Activated T-helper 1 cell treated with anti-CD3 and anti-CD28 coated beads, Interleukin-12 subunit alpha, Interleukin-12 subunit beta, Interleukin-2, Interleukin-4 antibody, amounts not matched to agents 30 ng/mL and 10 ng/mL and 1 ng/mL, durations not matched to agents 14 hours and 24 hours and 36 hours (primary cell): ENCODE measurements at places on chromosomes 4 and X. TPM values are rescaled to one million over a fixed set of nuclear protein-coding genes. Genes with fewer than 3 reads are reported as not detected.

DNA sequence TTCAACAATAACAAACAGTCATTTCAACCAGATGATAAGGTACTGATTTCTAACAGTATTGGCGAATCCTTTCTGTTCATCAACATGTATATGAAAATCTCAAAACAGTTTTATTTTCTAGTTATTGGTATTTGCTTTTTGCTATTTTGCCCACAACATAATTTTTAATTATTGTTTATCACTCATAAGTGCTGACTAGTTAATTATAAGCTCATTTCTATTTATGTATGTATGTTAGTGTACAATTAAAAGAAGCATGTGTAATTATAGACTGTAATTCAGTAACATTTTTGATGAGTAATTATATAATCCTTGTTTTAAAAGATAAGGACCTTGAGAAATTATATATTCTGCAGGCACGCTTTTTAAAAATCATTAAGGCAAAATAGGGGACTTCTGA, 67.2 kb upstream of the NPNT start:
- no peak for DNase-seq

DNA sequence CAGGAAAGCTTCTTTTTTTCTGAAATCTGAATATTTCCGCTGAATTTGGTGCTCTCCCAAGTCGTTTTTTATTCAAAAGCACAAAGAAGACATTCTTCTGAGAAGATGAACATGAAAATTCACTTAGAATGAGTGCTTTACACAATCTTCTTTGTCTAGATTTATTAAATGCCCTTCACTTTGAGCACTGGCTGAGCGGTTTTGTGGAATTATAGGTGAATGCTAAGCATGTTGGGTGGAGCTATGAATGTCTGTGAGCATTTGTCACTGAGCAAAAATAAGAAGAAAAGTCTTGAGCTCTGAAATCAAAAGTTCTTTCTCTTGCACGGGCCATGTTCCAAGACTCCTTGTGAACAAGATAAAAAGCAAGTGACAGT, 13.1 kb downstream of the GASK1B start:
- DNase-seq = no peak

REPS2 gene
- not detected in 2 replicates for total RNA-seq

DNA sequence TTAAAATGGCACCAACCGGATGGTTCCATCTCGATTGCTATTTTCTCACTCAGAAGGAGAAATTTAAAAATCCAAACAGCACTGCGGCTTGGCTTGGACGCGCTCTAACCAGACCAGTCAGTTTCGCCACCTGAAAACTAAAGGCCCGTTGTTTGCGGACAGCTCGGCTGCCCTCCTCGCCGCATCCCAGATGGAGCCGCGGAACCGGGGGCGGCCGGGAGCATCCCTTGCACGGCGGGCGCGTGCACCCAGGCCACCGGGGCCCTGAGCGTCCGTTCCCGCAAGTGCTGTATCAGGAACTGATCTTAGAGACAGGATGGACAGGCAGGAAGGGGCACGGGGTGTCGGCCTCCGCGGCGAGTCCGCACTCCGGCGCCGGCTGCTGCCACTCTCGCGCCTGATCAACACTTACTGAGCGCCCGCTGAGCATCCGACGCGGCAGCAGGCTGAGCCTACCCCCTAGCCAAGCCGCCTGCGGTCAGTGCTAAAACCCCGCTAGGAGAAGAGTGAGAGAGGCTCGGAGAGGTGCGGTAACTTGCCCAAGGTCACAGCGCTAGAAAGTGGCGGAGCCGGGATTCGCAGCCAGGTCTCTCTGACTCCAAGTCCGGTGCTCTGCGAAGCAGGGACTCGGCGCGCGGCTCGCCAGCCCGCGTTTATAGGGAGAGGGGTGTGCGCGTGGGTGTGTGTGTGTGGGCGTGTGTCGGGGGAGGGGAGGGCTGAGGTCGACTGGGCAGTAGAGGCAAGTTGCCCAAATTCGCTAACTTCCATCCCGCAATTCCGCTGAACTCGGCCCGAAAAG, at the start of gene CITED1:
Gene CITED1, minus strand, starts transcription at position 629 of the 799 bp plus-strand sequence. CDS start 3,045 bp downstream, outside the sequence.
- DNase-seq = no peak

SPIN2B gene
- 12.1 and 12.7 TPM in 2 replicates for total RNA-seq

FUNDC2 gene
- 74.1 and 79.1 TPM in 2 replicates for total RNA-seq

KIF4A gene
- total RNA-seq = 18.7 and 19.4 TPM in 2 replicates

GRCh38 chr4:156949373-156949814, 22.2 kb downstream of the PDGFC start:
- no peak for DNase-seq

DNA sequence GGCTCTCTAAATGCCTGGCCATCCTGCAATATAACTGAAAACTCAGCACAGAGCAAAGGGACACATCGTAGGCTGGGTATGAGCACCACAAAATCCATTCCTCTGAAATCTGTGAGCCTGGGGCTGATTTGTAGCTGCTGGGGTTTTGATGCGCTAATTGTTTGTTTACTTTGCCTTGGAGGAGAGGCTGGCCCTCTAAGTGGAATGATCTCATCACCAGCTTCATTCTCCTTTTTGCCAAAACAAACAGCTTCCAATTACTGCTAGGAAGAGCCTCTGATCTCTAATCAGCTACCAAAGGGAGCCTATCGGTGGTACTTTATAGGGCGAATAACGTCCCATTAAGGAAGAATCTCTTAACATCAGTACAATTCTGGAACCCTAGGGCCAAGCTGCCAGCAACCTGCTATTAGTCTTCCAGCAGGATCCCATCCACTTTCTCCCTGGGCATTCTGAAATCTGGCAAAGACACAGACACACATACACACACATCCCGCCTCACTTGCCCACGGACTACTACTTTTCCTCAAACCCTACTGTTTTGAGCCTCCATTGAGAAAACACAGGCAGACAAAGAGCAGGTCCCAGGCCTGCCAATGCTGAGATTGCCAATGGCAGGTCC, 5.8 kb downstream of the ANOS1 start:
- DNase-seq = no peak

DNA sequence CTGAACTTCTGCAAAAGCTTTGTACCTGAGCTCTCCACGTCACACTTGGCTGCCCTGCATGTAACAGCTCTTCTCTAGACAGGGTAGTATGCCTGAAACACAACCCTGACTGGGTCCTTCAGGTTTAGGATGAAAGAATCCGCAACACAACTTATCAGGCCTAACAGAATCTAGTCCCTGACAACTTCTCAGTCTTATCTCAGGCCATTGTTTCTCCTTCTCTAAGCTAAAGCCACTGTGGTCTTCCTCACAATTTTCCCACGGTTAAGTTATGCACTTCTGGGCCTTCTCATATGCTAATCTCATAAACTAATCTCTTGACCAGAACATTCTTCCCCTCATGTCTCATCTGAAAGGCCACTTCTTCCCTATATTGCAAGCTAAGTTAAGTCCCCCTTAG, 10.8 kb upstream of the TMPRSS11B start:
- no peak for DNase-seq

SEPTIN6 gene
- 159 and 172 TPM in 2 replicates for total RNA-seq

HOPX gene
- total RNA-seq = 121 and 128 TPM in 2 replicates

TXK gene
- 12.5 and 12.7 TPM in 2 replicates for total RNA-seq

COX7B2 gene
- not detected in 2 replicates for total RNA-seq

DNA sequence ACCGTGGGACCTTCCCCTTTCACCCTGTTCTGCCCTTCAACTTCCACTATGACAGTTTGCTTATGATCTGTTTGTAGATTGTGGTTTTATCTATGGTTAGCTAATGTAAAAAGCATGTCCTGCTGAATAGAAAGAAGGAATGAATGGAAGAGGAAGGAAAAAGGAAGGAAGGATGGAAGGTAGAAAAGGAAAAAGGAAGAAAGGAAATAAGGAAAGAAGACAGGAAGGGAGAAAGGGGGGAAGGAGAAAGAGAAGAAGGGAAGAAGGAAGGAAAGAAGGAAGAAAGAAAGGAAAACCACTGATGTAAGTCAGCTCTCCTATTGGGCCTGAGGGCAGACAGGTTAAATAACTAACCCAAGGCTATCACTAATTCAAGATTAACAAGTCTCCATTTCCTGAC, 319.1 kb upstream of the KLF3 start:
- DNase-seq = no peak

GRCh38 chrX:120350450-120351138, 11.3 kb upstream of the ATP1B4 start:
- DNase-seq = no peak

DNA sequence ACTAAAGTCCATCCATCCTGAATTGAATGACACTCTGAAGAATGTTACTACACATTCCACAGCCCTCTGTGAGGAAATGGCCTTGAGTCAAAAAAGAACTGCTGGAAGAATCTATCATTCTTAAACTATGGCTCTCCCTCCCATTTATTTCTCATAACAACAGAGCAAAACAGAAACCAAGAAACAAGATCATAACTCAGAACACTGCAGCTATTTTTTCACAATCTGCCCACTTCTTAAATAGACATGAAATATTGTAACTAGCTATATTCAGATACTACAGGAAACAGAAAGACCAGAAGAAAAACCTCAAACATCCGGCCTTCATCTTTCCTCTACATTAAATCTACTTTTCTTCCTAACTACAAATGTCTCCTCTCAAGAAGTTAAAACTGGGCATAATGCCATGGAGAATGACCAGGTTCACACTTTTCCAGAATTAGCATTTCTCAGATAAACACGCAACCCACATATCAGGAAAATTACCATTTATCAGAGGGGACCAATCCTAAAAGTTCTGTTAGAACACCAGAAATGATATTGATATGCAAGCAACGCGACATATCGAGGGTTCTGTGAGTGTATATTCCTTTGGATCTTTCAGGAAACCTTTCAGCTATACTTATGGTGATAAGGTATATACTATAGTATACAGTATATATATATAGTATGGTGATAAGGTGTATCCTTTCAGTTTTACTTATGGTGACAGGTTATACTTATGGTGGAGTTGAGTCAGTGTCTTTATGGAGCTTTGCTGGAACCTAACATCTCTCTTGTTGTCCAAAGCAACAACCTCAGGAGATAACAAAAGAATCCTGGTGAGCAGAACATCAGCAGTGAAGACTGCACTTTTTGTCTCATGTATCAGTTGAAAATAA, 60.4 kb upstream of the IRF2 start:
- DNase-seq = no peak

GRCh38 chrX:16914058-16914457, 32.4 kb upstream of the REPS2 start:
- no peak for DNase-seq

DNA sequence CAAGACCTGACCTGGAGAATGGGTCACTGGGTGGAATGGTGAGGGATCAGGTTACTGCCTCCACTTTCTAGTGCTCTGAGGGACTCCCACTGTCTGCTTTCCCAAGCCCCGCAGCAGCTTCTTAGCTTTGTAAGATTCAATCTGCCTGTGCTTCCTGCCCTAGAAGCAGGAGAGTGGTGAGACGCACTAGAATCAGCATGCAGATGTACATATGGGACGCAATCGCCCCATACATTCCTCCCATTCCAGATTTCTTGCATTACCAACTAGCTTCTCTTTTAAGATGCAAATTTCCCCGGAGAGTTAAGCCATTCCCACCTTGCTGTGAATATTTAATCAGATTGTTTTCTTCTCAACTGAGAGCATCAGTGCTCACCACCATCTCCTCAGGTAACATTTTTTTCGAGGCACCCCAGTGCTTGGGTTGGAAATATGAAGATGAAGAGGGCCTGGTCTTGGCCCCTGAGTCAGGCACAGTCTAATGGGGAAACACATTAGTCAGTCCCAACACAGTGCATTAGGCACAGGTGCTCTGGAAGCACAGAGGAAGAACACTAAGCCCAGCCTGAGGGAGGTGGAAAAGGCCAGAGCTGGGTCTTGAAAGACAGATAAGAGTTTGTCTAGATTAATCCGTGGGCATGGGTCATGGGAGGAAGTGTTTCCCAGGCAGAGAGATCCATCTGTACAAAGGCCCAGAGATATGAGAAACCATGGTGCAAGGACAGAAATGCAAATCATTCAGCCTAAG, 66.7 kb upstream of the PRPS1 start:
- DNase-seq = no peak

- DNase-seq = no peak
These were observed 37.6 kb upstream of the GLRA2 start for GRCh38 chrX:14491689-14492088.

CLDN2 gene
- total RNA-seq = not detected in 2 replicates

DNA sequence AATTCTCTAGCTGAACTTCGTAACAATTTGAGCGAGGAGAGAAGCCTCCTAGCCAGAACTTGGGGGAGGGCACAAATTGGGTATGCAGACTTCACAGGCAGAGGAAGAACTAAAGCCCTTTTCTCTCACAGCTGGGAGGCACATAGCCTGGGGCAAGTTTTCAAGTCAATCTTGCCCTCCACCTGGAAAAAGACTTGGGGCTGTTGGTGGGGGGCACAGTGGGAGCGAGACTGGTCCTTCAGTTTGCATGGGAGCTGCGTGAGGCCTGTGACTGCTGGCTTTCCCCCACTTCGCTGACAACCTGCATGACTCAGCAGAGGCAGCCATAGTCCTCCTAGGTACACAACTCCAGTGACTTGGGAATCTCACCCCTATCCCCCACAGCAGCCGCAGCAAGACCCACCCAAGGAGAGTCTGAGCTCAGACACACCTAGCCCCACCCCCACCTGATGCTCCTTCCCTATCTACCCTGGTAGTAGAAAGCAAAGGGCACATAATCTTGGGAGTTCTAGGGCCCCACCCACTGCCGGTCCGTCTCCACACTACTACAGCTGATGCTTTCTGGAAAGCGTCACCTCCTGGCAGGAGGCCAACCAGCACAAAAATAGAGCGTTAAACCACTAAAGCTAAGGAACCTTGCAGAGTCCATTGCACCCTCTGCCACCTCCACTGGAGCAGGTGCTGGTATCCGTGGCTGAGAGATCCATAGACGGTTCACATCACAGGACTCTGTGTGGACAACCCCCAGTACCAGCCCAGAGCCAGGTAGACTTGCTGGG, 160.8 kb downstream of the CBLL2 start:
- DNase-seq = no peak
